Psoas muscle (tissue), 8 donors: ENCODE measurements at places on chromosomes 1 and 21.

DNA sequence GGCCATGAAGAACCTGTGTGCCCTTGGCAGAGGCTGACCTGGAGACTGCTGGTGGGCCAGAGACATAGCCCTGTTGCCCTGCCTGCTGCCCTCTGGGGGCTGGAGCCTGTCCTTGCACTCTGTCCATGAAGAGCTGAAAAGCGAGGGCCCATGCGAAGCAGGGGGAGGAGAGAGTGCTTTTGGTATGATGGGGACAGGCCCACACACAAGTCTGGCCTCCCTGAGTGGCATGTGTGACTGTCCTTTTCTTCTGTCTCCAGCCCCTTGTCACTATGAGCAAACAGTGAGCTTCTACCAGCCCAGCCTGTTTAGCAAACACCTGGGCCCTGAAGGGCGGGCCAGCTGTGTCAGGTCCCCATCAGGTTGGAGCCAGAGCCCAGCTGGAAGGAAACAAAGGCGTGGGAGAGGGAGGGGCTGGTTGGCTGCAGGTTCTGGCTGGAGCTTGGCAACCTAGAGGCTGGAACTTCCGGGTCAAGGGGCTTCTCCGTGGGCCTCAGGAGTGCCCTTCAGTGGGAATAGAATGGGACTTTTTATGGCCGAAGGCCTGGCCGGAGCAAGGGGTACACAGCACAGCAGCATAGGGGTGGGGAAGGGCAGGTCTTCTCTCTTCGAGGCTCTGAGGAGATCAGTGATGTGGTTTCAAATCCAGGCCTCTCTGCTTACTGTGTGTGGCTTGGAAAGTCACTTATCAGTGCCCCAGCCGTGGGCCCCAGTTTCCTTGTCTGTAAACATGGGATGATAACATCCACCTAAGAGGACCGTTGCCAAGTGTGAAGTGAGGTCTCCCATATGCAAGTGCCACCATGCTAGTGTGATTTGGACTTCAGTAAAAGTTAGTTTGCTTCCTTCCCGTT, 14.3 kb downstream of the QSOX1 start:
- peak; percentile 47 for DNase-seq

DNA sequence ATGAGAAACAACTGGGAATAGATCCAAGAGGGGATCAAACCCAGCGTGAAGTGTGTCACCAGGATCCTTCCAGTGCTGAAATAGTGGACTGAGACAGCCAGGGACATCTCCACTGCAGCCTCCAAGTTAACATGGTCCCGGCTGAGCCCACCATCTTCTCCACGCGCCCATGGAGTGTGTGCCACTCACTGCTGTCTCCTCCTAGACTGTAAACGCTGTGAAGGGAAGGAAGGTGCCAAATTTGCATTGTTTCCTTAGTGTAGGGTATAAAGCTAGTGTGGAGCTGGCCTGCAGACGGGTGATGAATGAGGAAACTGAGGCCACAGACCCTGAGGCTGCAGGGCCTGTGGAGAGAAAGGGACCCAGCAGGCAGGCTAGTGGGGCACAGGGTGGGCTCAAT, 183.6 kb downstream of the FOXD2 start:
- no peak for DNase-seq

DNA sequence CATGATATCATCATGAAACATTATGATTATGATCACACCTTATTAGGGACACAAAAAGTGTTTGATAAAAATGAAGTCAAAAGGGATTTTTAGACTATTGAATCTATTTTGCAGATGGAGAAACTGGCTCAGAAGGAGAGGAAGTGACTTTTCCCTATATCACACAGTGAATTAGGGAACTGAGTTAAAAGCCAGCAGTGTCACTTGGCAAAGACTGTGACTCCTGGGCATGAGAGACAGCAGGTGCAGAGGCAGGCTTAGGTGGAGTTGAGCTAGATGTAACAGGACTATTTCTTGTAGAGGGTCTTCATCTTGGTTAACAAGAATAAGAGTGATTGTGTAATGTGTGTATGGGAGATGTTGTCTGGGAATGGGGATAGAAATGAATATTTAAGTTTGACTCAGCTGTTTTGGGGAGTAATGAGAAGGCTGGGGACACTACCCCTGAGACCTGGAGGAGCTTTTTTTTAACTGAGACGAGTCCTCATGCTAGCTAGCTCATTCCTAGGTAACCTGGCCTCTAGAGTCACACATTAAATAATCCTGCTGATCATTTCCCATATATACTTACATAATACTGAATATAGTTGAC, 1.0 kb upstream of the CD84 start:
- no peak for DNase-seq

DNA sequence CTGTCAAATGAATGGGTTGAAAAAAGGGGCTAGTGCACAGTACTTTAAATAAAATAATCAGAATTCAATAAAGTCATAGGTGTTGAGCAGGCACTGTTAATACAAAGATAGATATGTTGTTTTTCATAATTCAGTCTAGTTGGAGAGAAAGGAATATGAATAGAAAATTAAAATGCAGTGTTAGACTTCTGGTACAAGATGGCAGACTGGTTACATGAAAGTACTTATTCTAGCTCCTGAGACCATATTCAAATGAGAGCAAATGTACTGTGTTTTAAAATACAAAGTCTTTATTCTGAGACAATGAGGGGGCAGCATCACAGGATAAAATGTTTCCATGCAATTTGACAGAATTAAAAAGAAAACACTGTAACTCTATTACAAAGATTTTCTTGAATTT, 542.1 kb downstream of the COL11A1 start:
- DNase-seq = no peak

GRCh38 chr1:178411756-178412399, 84.9 kb downstream of the CLEC20A start:
- DNase-seq = no peak

DNA sequence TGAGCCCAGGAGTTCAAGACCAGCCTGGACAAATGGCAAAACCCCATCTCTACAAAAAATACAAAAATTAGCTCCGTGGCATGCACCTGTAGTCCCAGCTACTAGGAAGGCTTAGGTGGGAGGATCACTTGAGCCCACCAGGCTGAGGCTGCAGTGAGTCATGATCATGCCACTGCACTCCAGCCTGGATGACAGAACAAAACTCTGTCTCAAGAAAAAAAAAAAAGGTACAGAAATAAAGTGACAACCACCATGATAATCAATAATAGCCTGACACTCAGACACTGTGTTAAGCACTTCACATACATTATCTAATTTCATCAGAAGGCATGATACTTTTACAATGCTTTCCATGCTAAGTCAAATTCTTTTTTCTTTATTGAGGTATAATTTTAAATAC, 53.1 kb downstream of the ST7L start:
- DNase-seq = no peak

DNA sequence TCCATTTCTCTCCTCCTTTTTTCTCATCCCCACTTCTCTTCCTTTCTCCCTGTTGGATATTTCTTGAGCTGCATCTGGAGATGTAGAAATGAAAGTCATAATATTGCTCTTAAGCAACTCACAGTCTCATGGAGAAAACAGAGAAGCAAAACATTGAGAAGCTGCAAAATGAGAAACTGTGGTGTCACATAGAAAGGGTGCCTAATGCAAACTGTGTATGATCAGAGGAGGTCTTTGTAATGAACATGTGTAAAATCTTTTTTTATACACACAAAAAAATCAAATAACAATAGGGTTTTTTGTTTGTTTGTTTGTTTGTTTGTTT, 11.8 kb upstream of the SLAMF7 start:
- no peak for DNase-seq

- no peak for DNase-seq
Observed at GRCh38 chr1:206982216-206982615, 12.0 kb upstream of the FCAMR start.

DNA sequence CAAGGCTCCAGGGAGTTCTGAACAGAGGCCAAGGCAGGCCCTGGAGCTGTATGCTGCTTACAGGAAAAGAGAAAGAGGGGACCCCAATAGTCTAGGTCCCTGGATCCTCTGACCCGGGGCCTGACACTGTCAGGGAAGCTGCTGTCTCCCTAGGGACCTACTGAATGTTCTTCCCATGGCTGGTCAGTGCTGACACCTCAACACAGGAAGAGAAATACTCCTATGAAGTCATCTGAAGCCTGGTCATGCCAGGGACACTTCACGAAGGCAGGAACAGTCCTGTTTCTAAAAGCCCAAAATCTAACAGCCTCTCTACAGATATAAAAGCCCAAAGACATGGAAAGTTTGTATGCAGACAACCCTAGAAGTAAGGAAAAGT, 1.7 kb upstream of the LAD1 start:
- no peak for DNase-seq

GRCh38 chr1:178238722-178239510, 145.0 kb downstream of the RASAL2 start:
- DNase-seq = no peak
